ENCODE measurements at places on chromosomes 5 and 9.

DNA sequence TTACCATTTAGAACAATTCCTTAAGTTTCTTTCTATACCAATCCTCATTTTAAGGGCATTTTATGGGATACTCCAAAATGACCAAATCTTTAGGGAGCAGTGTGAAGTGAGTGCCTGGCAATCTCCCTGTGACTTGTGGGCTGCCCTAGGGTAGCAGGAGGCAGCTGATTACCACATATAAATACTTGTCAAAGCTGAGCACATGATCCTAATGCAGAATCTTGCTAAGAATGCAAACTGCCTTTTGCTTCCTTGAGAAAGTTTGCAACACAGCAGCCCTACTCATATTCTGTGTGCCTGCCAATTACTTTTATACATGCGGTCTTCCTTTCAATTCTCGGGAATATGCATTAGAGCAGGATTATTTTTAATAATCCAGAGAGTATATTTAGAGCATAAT is 18.2 kb upstream of the NREP start:
- no peak for DNase-seq

DNA sequence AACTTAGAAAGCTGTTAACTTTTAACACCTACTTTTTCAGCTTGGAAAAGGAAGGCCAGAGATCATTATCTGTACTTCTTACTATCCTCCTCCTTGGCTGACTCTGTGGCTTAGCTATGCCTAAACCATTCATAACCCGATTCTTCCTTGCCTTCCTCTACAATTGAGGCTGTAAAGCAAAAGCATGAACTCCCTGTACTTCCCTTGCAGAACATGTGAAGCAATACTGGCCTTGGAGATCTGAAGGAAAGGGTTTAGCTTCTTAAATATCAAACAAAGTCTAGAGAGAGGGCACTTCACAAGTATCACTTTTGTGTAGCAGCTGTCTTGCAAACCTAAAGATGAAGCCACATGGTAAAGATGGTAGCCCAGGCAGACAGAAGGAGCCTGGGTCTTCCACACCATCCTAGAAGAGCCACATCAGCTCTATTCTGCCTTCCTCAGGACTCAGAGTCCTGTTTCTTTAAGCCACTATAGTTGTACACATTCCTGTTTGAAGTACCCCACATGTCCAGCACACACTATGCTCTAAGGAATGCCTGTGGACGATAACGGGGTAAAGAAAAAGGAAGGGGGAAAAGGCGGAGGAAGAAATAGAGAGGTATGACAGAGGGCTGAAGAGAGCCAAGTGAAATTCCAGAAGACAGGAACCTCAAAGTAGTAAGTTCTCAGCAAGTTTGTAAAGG is 169.2 kb downstream of the SLIT3 start:
- DNase-seq: no peak

- no peak for DNase-seq
Observed at GRCh38 chr9:78236551-78236910, 656 bp downstream of the CEP78 start.

GRCh38 chr5:1324301-1324700 is 20.6 kb downstream of the CLPTM1L start:
- no peak for DNase-seq

GRCh38 chr5:95770830-95771708 is 39.9 kb downstream of the RHOBTB3 start:
- DNase-seq: no peak

DNA sequence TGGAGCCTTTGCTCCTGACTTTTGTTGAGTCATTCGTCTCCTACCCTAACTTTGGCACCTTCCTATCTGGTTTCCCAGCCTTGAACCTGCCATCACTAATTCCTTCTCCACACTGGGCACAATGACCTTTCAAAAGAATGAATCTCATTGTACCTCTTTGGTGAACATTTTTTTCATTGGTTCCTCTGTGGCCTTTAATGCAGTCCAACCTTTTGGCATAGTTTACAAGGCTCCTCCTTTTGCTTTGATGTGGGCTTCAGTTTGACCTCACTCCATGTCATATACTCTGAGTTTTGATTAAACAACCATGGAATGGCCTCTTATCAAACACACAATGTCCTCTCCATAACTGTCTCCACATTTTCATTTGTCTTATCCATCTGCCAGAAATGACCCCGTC is 14.5 kb upstream of the ROPN1L start:
- DNase-seq: no peak

Data from effector CD8-positive, alpha-beta T cell (primary cell).